ENCODE measurements at places on chromosomes 7 and 10.

GRCh38 chr7:29424984-29425309, 138.7 kb upstream of the PRR15 start:
- DNase-seq, result no peak

GRCh38 chr7:26949319-26949718, 84.9 kb upstream of the SKAP2 start:
- no peak for DNase-seq

DNA sequence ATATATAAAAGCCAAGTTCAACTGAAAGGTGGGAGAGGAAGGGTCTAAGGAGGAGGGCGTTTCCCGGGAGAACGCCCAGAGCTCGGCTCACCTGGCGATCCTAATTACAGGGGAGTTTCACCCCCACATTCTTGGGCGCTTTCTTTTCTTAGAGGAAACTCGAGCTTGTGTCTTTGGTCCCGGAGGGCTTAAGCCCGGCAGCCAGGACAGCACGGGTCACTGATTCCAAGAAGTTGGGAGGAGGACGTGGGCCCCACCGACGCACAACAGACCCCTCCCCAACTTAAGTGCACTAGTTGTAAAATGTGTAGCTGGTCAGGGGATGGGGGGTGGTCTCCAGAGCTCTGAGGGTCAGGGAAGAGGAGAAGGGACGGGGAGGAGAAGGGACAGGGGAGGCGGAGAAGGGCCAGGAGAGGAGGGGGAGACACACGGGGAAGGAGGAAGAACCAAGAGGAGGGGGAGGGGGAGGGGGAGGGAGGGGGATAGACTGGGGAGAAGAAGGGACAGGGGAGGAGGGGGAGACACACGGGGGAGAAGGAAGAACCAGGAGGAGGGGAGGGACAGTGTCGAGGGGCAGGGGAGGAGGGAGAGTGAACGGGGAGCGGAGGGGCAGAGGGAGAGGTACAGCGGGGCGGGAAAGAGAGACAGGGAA, 874 bp downstream of the BAIAP2L1 start:
- DNase-seq, result no peak

DNA sequence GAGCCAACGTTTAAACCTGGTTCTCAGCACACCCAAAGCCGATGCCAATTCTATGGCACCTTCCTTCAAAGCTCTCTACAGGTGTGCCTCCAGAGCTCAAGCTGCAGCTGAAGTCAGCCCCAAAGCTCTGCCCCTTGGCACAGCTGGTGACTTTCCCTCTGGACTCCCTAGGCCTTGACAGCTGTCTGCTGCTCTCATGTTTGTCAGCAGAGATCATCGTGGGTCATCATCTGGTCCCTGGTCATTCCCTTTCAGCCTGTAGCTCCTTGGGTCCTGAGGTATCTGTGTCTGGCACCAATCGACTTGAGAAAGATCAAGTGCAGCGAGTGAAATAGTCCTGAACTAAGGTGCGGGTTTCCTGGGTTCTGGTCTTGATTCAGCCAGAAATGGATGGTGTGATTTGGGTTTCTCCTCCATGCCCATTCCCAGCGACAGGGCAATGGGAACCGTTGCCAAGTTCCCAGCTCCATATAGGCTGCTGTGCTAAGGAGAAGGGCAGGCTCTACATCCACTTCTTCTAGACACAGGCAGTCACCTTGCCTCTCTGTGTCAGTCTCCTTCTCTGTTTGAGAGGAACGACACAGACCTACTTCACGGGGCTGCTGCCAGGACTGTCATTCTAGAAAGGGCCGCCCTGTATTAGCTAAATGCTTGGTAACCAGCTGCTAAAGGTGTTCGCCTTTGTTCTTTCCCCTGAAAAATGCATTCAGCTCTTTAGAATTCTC, 3.6 kb downstream of the PKD1L1 start:
- no peak for DNase-seq

- DNase-seq, result no peak
Observed at GRCh38 chr7:90560730-90561129, 35.4 kb upstream of the CDK14 start.

- no peak for DNase-seq
Observed at GRCh38 chr10:77086081-77086480, 551.5 kb downstream of the KCNMA1 start.

DNA sequence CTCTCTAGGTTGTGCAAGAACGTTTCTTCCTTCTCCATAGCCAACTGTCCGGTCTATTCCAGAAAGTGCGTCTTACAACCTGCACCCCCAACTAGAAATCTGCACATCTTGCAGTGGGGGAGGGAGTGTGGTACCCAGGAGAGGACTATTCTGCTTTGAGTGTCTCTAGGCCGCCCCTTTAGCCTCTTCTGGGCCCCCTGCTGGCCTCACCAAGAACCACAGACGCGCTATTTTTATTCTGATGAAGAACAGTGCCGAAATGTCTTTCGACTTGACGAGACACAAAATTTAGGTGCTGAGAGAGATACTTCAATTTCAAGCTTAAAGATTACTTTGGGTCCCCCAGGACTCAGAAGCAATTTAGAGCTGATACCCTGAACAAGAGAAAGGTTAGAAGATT, 1.0 kb downstream of the CNPY1 start:
- DNase-seq, result no peak

DNA sequence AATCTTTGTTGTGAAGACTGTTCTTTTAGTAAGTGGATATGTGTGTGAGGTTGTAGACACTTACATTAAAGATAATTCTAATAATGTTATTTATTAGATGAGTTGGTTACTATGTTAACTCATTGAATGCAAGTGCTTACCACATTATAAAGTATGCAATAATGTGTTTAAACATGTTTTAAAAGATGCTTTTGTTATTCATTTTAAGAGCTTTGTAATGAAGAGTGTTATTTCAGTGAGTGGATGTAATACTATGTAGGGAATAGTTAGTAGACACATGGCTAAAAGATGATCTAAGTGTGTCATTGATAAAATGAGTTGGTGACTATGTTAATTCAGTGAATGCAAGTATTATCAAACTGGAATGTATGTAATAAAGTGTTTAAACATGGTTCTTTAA, 70.0 kb upstream of the VOPP1 start:
- no peak for DNase-seq

DNA sequence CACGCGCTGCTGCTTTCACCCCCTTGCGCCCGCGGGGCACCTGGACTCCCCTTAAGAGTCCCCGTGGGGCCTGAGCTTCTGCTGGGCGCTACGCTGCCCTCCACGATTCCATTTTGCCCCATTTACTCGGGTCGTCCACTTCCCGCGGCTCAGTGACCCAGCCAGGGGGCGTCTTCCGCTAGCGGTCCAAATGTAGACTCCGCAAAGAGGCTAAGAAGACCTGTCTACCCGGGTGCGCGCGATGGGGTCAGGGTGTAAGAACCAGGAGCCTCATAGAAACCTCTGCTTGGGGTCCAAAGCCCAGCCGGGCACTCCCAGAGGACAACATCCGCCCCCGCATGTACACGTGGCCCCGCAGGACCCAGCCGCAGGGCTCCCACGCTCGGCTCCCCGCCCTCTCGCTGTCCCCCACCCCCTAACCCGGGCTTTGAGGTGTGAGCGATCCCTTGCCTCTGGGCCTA, 5.2 kb upstream of the HMX2 start:
- DNase-seq, result no peak

DNA sequence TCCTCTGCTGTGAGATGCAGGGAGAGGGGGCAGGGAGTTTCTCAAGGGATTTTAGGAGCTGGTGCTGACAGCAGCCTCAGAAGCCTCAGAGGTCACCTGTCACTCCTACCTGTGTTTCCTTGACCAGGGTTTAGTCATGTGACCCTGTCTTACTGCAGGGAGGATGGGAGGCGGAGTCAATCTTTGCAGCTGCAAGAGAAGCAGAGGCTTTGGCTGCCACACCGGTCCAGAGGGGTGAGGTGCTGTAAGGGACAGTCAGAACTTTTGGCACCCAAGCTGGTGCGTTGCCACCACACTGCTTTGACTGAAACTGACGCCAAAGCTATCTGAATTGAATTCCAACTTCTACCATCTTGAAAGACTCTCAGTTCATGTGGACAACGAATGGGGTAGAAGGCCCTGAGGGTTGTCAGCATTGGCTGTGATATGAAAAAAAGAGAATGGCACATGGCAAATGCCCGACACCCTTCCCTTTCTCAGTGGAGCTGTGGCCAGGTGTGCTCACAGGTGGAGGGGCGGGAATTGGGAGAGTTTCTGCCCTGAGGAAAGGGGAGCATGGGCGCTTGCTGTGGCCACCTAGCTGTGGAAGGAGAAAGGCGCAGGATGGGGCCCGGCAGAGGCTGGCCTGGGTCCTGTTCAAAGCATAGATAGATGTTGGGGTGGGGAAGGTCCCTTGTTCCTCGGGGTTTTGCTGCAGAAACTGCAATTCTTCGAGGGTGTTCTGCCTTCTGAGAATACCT, 69.3 kb downstream of the ARHGAP22 start:
- no peak for DNase-seq

GRCh38 chr10:104329735-104330134, 8.5 kb downstream of the ITPRIP start:
- no peak for DNase-seq

GRCh38 chr10:86220626-86221025, 146.0 kb downstream of the GRID1 start:
- no peak for DNase-seq

DNA sequence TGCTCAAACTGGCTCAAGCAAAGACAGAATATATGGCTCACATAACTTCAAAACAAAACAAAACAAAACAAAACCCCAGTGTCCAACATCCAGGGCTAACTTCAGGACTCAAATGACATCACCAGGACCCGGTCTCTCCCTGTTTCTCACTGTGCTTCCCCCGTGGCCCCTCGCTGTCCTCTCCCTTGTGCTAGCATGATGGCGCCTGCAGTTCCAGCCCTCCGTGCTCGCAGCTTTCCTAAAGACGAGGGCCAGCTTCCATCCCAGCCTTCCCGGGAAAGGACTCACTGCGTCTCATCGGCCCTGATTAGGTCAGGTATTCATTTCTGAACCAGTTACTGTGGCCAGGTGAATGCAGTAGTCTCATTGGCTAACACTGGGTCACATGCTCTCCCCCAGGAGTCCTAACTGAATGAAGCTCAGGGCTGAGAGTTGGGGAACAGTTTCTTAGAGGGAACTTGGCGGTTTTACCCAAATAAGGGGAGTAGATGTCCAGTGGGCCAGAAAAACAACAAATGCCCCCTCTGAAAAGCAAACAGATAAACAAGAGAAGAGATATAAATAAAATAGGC, 33.0 kb upstream of the CTBP2 start:
- no peak for DNase-seq

GRCh38 chr10:103776878-103777591, 78.3 kb downstream of the SH3PXD2A start:
- peak; percentile 66 for DNase-seq

GRCh38 chr10:76540331-76540730, 1097.3 kb downstream of the KCNMA1 start:
- no peak for DNase-seq

DNA sequence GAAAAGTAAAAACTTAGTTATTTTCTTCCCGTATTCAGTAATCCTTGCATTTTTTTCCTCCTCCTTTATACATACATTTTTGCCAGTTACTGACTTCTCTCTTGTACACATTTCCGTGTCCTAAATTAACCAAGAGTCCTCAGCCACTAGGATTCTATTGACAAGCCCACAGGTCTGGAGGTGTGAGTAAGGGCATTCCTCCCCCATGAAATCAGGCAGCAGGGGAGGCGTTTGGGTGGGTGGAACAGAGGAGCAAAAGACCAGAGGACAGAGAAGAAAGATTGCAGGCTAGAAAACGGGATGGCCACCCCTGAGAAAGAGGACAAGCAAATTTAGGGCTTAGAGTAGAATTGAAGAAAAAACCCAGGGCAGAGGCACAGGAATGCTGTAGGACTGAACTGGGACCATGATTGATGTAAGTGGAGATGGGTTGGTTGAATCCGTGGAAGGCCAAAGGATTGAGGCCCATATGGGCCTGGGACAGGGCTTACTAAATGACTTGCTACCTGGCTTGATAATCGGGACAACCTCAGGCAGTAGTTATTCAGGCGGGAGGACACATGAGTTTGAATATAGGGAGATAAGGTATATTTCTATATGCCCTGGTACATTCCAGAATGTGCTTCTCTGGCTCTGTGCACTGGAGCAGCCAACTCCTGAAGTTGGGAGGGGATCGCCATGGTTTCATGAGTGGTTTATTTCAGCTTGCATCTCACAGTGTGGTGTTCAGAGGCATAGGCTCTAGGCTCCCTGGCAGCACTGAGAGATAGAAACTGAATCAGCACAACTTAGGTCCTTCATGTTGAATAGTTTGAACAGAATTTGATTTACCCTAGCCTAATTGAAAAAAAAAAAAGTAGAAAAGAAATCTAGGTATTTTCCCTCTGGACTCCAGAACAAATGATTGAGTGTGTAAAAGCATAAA, 28.0 kb downstream of the IKZF1 start:
- no peak for DNase-seq

GRCh38 chr10:110813743-110814472, 57.8 kb upstream of the PDCD4 start:
- DNase-seq, result no peak

- DNase-seq, result no peak
Observed at GRCh38 chr7:114952296-114952695, 30.4 kb downstream of the MDFIC start.

DNA sequence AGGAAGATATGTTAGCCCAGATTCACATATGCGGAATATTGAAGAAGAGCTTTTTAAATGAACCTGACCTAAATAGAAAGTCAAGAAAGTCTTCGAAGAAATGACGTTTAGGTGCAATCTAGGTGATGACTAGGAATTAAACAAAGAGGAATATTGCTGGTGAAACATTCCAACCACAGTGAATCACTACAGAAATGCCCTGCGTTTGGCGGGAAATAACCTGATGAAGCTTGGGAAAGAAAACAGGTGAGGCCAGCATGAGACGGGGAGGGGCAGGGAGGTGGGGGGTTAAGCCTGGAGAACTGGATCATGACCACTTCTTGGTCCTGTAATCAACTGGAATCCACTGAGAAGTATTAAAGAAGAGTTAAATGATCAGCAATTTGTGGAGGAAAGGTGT, 299.4 kb upstream of the VSTM2A start:
- DNase-seq, result no peak

DNA sequence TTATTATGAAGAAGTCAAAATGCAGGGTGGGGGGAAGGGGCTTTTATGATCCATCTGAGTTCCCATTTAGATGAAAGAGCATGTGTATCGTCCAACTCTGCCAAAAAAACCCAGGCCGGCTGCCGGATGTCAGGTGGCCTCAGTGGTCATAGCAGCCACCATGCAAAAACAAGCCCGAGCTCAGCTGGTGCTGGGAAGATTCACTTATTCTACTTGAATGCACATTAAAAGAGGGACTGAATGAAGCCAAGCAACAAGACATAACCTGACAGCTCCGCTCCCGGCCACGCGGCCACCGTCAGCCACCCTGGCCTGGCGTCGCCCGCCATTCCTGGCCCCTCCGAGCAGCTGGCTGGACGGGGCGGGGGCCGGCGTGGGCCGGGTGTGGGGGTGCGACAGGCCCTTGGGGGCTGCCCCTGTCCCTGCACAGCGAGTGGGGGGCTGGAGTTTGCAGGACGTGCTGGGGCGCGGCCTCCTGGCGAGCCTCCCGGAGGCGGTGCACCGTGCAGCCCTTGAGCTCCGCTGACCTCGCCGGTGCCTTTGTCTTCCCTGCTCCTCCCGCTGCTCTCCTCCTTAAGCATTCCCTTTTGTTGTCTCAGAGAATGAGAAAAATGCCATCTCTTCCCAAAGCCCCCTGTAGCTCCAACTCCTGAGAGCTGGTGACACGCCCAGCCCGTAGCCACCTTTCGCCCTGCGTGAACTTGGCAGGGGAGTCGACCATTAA, 67.8 kb downstream of the EBF3 start:
- no peak for DNase-seq

Measured in heart right ventricle (tissue), 16 donors.